GM20000 (cell line): ENCODE measurements at places on chromosomes 13 and 19.

GRCh38 chr19:37059142-37059541 lies 19.1 kb upstream of the ZNF420 start:
- DNase-seq = no peak

DNA sequence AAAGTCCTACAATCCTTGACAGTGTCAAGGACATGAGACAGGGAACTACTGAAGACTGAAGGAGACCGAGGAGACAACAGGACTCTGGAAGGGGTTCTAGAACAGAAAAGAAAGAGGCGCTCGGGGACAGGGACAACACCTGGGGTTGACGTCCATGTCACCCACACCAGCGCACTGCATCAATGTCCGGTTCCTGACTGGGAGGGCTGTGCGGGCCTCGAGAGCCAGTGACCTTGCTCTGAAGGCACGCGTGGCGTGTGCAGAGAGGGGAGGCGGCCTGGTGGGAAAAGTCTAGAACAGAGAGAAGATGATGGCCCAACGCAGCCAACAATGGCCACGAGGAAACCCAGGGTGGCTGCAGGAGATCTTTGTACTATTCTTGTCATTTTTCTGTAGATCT lies 5.7 kb downstream of the CARS2 start:
- DNase-seq = no peak

DNA sequence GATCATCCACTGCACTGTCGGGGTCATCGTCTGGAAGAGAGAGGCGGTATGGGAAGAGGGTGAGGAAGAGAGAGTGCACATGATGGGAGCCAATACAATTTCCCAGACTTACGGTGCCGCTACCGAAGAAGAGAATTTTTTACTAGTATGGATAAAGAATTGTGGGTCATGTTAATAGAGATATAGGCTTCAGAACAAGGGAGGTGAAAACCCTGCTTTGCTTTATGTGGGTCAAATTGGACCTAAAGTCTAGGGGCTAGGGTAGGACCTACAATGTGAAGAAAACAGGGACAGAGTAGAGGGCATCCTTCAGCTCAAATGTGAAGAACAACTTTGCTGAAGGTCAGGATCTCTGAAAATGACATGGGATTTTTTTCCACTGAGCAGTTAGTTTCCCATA lies 29.9 kb downstream of the UNC13A start:
- no peak for DNase-seq

DNA sequence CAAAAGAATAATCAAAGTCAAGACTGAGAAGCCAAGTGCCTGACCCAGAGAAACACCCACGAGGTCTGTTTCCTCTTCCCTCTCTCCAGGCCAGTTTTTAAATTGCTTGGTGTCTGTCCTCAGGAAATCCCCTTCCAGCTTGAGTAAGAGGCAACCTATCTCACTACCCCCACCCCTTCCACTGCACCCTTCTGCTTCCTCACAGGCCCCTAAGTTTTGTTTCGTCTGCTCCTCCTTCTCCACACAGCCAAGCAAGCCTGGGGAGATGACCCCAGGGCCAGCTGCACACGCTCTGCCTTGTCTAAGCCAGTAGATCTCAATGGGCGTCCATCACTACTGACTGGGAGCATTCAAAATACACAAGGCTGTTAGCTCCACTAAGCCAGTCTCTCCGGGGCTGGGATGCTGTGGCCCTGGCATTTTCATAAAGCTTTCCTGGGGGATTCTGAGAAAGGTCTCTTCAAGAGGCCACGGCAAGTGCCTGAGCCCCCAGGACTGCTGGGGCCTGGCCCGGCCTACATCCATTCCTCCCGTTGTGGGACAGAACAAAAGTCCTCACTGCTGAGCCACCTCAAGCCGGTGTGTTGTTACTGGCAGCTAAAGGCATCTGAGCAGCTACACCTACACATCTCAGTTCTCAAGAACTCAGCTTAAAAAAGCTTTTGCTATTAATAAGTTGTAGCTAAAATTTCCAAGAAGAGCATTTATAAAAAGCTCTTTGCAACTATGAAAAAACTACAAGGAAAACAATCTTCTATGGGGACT lies 14.9 kb upstream of the IL4I1 start:
- peak; percentile 85 for DNase-seq

DNA sequence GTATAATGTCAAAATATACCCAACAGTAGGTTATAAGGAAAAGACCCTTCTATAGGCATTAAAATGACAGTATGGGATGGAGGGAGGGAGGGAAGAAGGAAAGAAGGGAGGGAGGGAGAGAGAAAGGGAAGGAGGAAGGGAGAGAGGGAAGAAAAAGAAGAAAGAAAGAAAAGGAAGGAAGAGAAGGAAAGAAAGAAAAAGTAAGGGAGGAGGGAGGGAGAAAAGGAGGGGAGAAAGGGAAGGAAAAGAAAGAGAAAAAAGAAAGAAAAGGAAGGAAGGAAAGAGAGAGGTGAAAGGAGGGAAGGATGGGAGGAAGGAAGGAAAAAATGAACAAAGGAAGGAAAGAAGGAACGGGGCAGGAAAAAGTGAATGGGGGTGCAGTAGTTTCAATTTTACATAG lies 35.3 kb upstream of the CACNA1A start:
- DNase-seq = no peak

DNA sequence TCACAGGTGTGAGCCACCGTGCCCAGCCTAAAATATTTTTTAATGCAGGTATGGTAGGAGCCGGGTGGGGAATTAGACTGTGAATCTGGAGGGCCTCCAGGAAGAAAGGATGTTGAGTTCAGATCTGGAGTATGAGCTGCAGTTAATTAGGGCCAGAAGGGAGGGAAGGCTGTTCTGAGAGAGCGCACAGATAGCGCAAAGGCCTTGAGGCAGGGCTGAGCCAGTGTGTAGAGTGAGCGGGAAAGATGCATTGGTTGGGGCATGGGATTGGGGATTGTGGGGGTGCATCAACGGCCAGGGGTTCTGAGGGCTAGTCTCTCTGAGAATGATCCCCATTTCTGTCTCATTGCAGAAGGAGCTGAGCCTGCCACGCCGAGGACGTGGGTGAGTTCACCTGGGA lies 9.7 kb downstream of the MAST3 start:
- no peak for DNase-seq

DNA sequence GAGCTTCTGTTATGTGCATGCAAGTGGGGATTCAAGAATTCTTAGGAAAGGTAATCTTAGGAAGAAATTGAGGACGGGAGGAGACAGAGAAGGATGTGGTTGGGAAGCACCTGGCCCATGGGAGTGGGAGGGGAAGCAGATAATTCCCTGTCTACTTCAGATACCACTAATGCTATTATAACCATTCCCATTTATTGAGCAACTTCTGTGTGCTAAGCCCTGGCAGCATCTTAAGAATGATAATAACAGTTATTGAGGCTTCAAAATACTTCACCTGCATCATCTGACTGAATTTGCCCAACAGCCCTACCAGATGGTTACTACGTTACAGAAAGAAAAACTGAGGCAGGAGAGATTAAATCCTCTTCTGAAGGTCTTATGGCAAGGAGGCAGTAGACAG lies 1.4 kb downstream of the EPS8L1 start:
- DNase-seq = no peak

- DNase-seq = no peak
These were observed 6.6 kb upstream of the AKAP8L start for GRCh38 chr19:15425321-15425950.

DNA sequence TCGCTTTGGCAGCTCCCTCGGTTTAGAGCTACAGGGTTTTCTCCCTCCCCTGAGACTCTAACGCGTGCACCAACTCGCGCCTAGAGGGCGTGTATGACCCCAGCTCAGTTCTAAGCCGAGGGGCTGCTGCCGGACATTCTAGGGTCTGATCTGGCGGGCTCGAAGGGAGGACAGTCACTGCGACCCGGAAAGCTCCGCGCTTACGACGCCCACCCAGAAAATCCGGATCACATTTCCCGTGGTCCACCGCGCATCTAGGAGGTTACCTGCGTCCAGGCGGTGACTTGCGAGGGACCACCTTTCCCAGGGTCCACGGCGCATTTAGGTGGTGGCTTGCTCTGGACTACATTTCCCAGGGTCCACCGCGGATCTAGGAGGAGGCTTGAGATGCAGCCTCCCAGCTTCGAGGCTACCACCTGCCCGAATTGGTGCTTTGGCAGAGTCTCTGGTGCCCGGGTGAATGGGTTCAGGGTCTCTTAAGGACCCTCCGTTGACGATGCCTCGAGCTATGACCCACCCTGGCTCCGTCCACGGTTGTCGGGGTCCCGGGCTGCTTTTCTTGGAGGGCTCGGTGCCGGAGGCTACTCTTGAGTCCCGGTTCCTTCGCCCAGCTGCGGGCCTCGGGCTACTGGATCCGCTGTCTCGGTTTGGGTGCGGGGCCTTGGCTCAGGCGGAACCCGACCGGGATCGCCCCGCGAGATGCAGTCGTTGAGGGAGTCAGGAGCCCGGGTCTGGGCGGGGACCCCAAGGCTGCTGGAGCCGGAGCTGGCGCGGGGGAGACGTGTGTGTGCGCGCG lies 30.5 kb downstream of the ZNF146 start:
- no peak for DNase-seq

- peak; percentile 70 for DNase-seq
These were observed 22.8 kb upstream of the SIGLEC11 start for GRCh38 chr19:49983645-49984229.

- DNase-seq = no peak
These were observed 3.4 kb downstream of the TMPRSS9 start for GRCh38 chr19:2363419-2363818.

- DNase-seq = peak; percentile 1
These were observed 44.3 kb downstream of the SHISA2 start for GRCh38 chr13:26007261-26008125.
